GM04503 (cell line): ENCODE measurements at places on chromosomes 6 and 20.

GRCh38 chr6:912871-913835 lies 220.2 kb upstream of the EXOC2 start:
- DNase-seq, result no peak

DNA sequence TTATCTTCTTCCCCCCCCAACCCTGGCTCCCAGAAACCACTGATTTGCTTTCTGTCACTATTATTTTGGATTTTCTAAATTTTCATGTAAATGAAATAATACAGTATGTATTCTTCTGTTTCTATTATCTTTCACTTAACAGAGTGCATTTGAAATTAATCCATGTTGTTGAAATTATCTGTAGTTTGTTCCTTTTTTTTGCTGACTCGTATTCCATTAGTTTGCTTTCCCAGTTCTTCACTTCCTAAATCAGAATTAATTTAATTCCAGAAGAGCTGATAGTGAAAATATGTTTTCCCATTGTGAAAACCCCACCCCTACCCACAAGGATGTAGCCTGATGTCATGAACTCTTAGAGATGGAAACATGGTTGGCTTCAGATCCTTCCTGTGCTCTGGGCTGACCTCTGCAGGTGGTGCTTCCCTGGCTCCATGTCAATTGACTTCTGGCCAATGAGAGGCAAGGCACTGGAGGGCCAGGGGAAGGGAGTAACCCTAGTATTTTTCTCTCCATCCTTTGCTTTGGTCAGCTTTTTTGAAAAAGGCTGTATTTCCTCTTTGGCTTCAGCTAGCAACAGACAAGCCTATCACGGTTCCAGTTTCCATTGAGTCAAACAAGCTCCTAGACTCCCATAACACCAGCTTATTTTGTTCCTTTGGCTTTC lies 244.4 kb upstream of the HSF2 start:
- DNase-seq, result no peak

GRCh38 chr6:35967076-35967774 lies 46.3 kb upstream of the SRPK1 start:
- DNase-seq, result no peak

DNA sequence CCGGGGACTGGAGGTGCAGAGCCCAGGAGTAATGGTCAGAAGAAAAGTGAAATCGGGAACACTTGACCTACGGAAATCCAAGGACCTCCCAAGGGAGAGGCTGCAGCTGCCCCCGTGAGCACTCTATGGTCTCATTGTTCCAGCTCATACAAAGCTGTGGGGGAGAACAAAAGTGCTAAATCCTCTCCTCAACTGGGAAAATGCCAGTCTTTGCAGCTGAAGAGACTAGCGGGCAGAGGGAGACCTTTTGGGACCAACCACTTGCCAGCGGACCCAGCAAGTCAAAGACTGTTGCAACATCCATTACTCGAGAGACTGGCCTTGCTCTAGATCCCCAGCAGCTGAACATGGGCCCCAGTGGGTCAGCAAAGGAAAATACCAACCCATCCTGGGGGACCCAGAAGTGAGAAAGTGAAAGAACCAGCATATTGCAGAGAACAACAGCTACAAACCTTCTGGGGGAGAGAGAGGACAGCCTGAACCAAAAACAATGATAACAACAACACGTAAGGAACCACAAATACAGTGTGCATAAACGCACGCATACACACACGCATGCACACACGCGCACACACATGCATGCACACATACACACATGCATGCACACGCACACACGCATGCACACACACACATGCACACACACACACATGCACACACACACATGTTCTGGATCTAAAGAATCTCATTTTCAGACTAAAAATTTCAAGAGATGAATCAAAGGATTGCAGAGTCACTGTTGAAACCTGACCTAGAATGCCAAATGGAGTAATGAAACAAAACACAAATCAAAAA lies 24.7 kb upstream of the ELMO2 start:
- no peak for DNase-seq

DNA sequence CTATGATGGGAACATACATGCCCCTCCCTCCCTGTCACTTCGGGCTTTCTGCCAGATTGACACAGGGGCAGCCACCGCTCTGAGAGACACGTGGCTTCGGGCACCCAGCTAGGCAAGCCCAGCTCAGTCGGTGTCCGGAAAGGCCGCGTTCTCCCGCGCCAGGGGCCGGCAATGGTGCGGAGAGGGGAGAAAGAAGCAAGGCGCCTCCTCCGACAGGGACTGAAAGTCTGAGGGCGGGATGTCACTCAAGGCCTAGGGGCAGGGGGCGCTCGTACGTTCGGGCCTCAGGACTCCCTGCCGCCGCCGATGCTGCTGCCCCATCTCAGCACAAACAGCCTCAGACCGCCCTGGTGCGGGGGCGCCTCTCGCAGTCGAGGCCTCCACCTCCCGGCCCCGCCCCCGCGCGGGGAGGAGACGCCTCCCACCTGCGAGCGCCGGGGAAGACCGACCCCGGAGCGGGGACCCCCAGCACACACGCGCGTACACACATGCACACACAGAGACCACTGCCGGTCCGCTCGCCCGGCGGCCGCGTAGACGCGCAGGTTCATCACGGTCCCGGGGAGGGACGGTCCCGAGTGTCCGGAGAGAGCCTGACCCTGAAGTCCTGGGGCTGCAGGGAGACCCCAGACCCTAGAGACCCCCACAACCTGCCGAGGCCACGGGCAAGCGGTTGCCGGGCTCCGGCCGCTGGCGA lies 1.9 kb downstream of the GRM4 start:
- no peak for DNase-seq

GRCh38 chr6:25868436-25869183 lies 5.4 kb downstream of the SLC17A3 start:
- DNase-seq, result no peak

DNA sequence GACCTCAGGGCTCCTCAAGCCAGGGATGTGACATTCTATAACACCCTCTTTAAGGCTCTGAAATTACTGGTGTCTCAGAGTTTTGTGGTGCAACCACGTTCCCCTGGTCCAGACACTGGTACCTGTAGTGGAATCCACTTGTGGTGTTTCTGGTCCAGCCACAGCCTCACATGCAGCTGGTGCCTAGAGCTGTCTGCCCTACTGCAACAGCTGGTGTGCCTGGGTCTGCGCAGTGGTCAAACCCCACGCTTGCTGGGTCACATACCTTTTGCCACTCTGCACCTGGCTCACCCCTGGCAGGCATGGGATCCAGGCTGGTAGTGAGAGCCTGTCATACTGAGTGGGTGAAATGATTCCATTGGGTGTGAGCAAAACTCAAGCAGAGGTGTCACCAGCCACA lies 1230.2 kb upstream of the EYS start:
- no peak for DNase-seq

GRCh38 chr6:1485678-1486077 lies 96.3 kb downstream of the FOXF2 start:
- DNase-seq, result peak; percentile 66

DNA sequence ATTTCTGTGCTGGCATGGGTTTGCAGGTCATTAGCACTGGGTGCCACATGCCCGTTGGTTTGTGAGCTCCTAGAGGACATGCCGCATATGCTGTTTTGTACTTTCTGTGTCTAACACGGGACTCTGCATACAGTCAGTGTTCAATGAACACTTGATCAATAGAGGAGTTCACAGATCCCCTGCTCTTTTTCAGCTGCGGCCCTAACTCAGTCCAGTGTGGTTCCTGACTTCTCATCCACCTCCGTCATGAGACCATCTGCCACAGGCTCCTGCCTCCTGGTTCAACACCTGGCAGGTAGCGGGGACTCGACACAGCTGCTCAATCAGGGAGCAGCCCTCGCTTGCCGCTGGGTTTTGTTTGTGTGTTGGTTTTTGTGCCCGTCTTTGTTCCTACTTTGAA lies 13.8 kb upstream of the BMP7 start:
- no peak for DNase-seq

DNA sequence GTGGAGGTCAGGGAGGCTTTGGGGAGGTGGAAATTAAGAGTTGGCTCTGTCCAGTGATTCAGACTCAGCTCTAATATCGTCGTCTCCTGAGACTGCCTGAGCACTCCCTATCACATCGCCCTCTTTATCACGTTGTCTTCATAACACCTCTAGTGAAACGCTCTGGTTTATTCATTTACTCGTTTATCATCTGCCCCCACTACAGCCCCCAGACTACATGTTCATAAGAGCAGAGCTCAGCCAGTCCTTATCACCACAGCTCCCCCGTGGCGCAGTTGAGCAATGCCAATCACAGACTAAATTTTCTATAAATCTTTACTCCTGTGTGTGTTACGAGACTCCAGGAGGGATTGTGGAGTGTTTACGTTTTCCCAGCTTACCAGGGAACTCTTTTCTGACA lies 316.2 kb downstream of the ADGRB3 start:
- DNase-seq, result no peak

GRCh38 chr6:51472745-51473487 lies 614.5 kb downstream of the PKHD1 start:
- no peak for DNase-seq

DNA sequence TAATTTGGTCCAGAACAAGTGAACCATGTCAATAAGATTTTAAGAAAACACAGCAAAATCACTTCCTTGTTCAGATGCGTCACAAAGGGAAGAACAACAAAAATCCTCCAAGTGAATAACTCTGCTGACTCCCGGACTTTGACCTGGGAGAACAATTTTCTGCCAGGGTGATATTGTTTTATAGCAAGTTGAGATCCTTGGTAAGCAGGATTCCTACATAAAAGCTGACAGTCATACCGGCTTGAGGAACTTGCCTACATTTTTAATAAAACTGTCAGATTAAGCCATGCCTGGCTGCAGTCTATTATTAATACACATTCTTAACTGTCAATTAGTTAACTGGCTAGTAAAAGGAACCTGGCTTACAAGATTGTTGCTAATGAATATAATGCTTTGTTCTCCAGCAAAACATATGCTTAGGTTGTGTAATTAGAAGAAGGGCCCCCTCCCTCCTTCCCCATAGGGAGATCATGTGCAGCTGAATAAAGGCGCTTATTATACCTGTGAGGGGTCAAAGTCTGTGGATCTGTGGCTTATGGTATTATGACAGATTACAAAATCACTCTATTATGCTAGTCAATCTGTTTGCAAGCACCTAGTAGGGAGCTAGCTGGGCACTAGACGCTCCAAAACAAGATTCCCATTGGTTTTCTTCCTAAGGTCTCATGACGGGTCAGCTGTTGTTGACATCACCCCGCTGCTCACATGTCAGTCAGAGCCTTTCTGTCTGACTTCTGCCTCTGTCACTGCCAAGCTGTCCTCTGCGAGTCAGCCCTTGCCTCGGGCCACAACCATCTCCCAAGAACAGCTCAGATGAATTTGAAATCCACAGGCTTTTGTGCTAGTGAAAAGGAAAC lies 44.6 kb upstream of the SEC63 start:
- DNase-seq, result no peak

- no peak for DNase-seq
Observed at GRCh38 chr6:21053612-21054011, 519.4 kb downstream of the CDKAL1 start.

DNA sequence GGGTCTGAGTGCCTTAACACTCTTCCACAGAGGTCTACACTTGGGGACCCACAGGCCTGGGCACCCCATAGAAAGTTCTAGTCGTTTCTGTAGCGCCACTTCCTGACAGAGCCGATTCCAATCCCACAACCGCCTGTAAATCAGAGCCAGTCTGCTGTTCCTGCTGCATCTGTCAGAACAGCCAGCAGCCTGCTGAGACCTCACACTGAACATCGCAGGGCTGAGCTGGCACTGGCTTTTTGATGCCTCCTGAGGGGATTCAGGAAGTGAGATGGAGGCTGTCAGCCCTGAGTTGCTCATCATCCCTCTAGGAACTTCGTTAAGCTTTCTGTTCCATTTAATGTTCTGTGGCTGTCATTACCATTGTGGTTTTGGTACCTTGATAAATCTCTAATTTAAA lies 48.9 kb downstream of the DCBLD1 start:
- no peak for DNase-seq

GRCh38 chr6:168370310-168370991 lies 50.9 kb upstream of the DACT2 start:
- DNase-seq, result no peak

DNA sequence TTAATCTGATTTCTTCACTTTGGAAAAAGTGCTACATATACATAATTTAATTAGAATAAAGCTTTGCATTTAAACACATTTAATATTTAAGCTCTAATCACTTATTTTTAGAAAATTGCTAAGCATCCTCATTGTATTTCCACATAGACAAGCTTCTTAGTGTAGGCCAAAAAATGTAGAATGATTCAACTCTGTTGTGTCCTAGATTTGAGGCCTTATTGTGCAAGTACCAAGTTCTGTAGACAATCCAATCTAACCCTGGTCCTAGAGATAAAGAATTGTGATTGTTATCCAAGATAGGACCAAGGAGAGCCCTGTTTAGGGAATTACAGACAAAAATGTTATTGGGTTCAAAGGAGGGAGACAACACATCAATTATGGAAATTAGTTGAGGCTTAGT lies 27.6 kb downstream of the MRAP2 start:
- DNase-seq, result no peak

DNA sequence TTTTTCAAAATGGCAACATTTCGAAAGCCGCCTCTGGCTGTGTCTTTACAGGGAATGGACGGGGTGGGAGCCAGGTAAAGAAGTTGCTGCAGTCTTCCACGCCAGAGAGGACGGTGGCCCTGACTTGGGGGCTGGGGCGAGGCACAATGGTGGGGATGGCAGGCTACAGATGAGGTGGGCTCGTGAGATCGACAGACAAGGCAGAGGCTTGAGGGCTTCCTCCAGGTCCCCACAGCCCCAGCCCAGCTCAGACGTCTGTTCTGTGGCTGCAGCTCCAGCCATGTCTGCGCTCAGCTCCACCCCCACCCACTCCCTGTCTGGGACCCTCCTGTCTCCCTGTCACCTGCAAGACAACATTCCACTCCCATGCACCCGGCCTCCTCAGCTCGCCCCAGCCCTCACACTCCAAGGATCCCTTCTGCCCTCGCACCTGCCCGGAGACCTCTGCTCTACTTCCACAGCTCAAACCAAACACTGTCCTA lies 7.4 kb upstream of the C20orf144 start:
- DNase-seq, result no peak

- DNase-seq, result no peak
Observed at GRCh38 chr20:40959325-40960092, 69.1 kb upstream of the TOP1 start.

GRCh38 chr6:13432526-13433184 lies 54.7 kb downstream of the GFOD1 start:
- no peak for DNase-seq

- DNase-seq, result no peak
Observed at GRCh38 chr20:9198460-9198859, 129.6 kb downstream of the PLCB4 start.

DNA sequence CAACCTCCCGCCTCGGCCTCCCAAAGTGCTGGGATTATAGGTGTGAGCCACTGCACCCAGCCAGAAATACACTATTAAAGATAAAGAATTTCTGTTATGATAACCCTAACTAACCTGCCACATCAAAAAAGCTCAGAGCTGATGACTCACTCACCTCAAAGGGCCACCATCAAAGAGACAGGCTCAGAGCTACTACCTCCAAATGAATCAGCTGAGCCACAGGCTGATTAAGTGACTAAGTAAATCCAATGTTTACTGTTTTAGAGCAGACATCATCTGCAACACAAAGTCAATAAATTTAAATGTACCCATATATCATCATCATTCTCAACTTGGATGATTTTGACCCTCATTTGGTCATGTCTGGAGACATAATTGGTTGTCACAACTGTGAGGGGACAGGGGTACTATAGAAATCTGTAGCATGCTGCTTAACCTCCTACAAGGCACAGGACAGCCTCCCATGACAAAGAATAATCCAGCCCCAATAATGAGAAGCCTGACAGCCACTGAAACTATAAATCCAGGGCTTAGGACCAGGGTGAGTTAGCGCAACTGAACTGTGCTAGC lies 106.5 kb downstream of the ATP9A start:
- peak; percentile 15 for DNase-seq

GRCh38 chr6:19976411-19977129 lies 139.4 kb downstream of the ID4 start:
- DNase-seq, result no peak

- DNase-seq, result peak; percentile 81
Observed at GRCh38 chr6:16802071-16802470, 40.8 kb upstream of the ATXN1 start.
